ENCODE measurements at places on chromosomes 3 and 15. TPM values are rescaled to one million over a fixed set of nuclear protein-coding genes. Genes with fewer than 3 reads are reported as not detected.

Gene ATP2C1
- polyA plus RNA-seq, result 129 TPM

Gene BMF
- 41.3 TPM for polyA plus RNA-seq

- DNase-seq, result no peak
These were observed 187.9 kb upstream of the ATP10A start for GRCh38 chr15:26050984-26051383.

- DNase-seq, result no peak
These were observed 95.2 kb downstream of the SEMA6D start for GRCh38 chr15:47812470-47812999.

Gene SI
- polyA plus RNA-seq, result not detected
